Thoracic aorta (tissue), 2 donors: ENCODE measurements at places on chromosomes 2 and 18. TPM values are rescaled to one million over a fixed set of nuclear protein-coding genes. Genes with fewer than 3 reads are reported as not detected.

Gene GRHL1
- 0.41 TPM for total RNA-seq

DNA sequence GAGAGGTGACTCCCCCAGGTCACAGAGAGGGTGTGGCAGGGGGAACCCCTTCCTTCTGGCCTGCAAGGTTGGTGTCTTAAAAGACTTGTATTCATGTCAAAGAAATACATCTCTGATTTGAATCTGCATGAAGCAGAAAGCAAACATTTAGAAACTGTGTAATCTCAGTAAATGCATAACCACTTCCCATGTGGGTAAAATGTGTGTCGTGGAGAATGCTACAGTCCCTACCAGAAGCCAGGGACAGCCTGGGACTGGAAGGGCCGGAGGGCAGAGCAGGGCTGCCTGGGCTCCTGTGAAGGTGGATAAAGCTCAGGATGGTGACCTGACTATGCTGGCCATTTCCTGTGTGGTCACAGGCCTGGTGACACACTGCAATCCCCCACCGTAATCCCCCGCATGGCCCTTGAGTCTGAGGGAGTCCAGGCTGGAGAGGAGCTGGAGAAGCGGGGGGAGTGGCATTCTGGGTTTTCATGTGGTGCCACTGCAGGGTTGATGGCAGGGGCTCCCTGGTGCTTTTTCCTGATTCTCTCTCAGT is 102.2 kb downstream of the LRRC30 start:
- H3K27me3 ChIP-seq, result no peaks in the 10 kb centered on the region
- H3K27ac ChIP-seq, result no peak overlapping the region
- no peak overlapping the region for H3K4me3 ChIP-seq
- H3K4me1 ChIP-seq, result no peaks in the 10 kb centered on the region

GRCh38 chr2:72952110-72952823 is 34.9 kb downstream of the EMX1 start:
- H3K27ac ChIP-seq, result no peak overlapping the region
- H3K36me3 ChIP-seq, result no peaks in the 10 kb centered on the region
- H3K4me3 ChIP-seq, result no peak overlapping the region
- H3K4me1 ChIP-seq, result no peaks in the 10 kb centered on the region
- no peak for DNase-seq
- H3K27me3 ChIP-seq, result no peaks in the 10 kb centered on the region

Gene XDH
- total RNA-seq, result not detected

GRCh38 chr2:102392942-102393341 is 30.0 kb upstream of the IL18RAP start:
- no peaks in the 10 kb centered on the region for H3K36me3 ChIP-seq
- no peaks in the 10 kb centered on the region for H3K27me3 ChIP-seq
- no peak overlapping the region for H3K27ac ChIP-seq
- no peaks in the 10 kb centered on the region for H3K4me1 ChIP-seq
- DNase-seq, result no peak

DNA sequence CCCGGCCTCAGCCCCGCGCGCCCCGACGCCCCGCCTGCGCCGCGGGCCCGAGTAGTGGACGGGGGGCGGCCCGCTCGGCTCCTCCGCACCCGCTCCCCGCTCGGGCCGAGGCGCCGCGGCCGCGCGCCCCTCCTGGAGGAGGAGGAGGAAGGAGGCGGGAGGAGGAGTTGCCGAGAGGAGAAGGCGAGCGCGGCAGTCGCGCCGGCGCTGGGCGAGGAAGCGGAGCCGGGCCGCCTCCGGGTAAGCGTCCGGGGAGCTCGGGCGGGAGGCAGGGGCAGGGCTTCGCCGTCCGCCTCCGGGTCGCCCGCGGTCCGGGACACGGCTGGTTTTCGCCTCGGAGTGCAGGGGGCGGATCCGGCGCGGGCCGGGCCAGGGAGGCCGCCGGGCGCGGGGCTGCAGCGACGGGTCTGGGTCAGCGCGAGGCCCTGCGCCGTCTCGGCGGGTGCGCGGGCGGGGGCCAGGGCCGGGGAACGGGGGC is at the start of gene SOCS6:
Gene SOCS6 (plus strand): TSS at position 195 of the 478 bp plus-strand sequence. CDS start 35,624 bp downstream, outside the sequence.
- H3K27ac ChIP-seq, result peak within 1 kb of the TSS; percentile 83
- H3K27me3 ChIP-seq, result no peaks in the 10 kb centered on the region
- H3K4me1 ChIP-seq, result peaks cover 14% of the 10 kb centered on the region
- peak within 1 kb of the TSS; percentile 86 for H3K4me3 ChIP-seq
- no peaks in the 10 kb centered on the region for H3K36me3 ChIP-seq

Gene PAIP2B
- total RNA-seq, result 3.3 TPM

DNA sequence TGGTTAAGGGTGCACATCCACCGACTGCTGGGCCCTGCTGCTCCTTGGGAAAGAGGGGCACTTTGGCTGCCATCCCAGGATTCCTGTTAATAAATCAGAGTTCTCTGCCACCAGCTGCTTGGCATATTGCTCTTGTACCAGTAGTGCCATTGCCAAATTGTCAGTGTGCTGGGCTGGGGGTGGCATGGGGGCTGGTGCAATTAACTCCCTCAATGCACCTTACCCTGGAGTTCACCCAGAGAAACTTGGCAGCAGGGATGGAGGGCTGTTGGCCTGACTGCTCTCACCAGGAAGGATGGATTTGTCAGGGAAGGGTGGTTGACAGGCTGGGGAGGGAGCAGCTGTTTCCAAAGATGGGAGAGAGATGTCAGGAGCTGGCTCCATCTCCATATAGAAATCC is 94.6 kb upstream of the SKOR2 start:
- H3K27ac ChIP-seq, result no peak overlapping the region
- DNase-seq, result no peak
- H3K4me3 ChIP-seq, result no peak overlapping the region
- no peaks in the 10 kb centered on the region for H3K36me3 ChIP-seq

DNA sequence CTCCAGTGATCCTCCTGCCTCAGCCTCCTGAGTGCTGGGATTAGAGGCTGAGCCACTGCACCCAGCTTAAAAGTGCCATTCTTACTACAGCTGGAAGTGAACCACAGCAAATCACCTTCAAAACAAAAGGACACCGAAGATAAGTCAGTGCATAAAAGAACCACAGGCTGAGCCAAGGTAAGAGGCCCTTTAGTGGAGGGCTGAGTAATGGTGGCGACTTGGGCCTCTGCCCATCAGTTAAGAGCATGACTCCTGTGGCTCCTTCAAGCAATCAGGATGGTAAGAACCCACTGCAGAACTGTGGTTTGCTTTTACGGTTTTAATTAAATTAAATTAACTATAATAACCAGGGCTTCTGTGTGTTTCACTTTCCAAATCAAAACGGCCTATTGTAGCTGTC is 75.1 kb downstream of the CTAGE1 start:
- no peak overlapping the region for H3K27ac ChIP-seq
- no peaks in the 10 kb centered on the region for H3K27me3 ChIP-seq
- H3K4me3 ChIP-seq, result no peak overlapping the region
- no peak for DNase-seq
- H3K4me1 ChIP-seq, result peaks cover 23% of the 10 kb centered on the region
- H3K36me3 ChIP-seq, result no peaks in the 10 kb centered on the region

GRCh38 chr18:78378983-78379382 is 600.6 kb upstream of the SALL3 start:
- no peak overlapping the region for H3K27ac ChIP-seq
- no peak overlapping the region for H3K4me3 ChIP-seq
- H3K36me3 ChIP-seq, result no peaks in the 10 kb centered on the region
- DNase-seq, result no peak
- H3K4me1 ChIP-seq, result no peaks in the 10 kb centered on the region

DNA sequence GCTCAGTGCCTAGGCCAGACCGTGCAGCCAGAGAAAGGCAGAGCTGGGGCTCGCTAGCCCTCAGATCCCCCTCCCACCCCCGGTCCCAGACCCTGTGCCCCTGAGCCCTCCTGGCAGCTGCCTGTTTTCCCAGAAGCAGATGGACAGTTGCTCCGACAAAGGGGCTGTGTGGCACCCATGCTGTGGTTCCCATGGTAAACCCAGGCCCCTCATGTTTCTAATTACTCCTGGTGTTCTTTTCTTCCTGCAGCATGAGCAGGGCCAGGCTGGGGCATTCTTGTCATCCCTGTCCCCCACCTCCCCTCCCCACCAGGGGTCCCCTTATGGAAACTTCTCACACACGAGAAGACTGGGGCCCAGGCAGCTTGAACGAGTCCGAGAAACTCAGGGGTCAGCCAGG is 269.6 kb downstream of the HAUS1 start:
- no peak overlapping the region for H3K27ac ChIP-seq
- no peaks in the 10 kb centered on the region for H3K27me3 ChIP-seq
- no peak overlapping the region for H3K4me3 ChIP-seq
- H3K36me3 ChIP-seq, result no peaks in the 10 kb centered on the region

GRCh38 chr2:157989227-157989626 is 112.4 kb upstream of the UPP2 start:
- H3K4me1 ChIP-seq, result no peaks in the 10 kb centered on the region
- H3K27me3 ChIP-seq, result no peaks in the 10 kb centered on the region
- H3K4me3 ChIP-seq, result no peak overlapping the region
- H3K27ac ChIP-seq, result no peak overlapping the region
- DNase-seq, result no peak

DNA sequence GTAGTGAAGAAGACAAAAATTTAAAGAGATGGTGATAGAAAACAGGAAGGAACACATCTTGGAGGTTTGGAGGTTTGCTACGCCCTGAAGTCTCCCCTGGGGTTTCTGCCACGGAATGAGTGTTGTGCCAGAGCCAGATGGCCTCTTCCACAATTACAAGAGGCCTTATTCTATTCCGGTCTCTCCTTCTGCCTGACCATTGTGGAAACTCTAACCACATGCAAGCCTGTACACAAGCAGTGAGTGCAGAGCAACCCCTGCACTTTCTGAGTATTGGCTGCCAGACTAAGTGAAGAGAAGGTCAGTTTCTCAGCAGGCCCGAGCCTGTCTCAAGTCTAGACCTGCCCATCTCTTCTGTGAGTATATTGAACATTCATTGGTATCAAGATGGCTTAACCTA is 22.7 kb upstream of the MYO1B start:
- no peak overlapping the region for H3K27ac ChIP-seq
- DNase-seq, result no peak
- H3K27me3 ChIP-seq, result no peaks in the 10 kb centered on the region
- H3K36me3 ChIP-seq, result no peaks in the 10 kb centered on the region
- no peaks in the 10 kb centered on the region for H3K4me1 ChIP-seq
- no peak overlapping the region for H3K4me3 ChIP-seq

- no peak overlapping the region for H3K4me3 ChIP-seq
- no peaks in the 10 kb centered on the region for H3K4me1 ChIP-seq
- H3K36me3 ChIP-seq, result no peaks in the 10 kb centered on the region
- no peaks in the 10 kb centered on the region for H3K27me3 ChIP-seq
- no peak for DNase-seq
These were observed 168.4 kb downstream of the ZFP36L2 start for GRCh38 chr2:43057742-43058725.

- H3K27ac ChIP-seq, result peak overlapping the region; percentile 59
- H3K4me1 ChIP-seq, result no peaks in the 10 kb centered on the region
- DNase-seq, result no peak
These were observed 109.6 kb upstream of the ST6GAL2 start for GRCh38 chr2:106995556-106995955.

DNA sequence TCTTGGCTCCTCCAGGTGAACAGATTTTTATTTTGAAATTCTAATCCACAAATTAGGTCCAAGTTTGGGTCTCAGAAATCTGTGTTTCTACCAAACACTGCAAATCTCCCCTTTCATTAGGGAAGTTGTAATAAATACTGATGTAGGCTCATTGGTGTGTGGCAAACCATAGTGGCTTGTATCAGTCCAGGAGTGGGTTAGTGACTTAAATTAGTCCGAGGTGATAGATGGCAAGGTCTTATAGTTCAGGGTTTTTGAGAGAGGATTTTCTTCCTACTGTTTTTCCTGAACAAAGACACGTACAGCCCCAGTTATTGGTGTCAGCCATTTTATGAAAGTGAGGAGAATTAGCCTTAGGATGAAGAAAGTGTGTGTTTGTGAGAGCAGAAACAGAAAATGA is 74.6 kb downstream of the RPRM start:
- no peak overlapping the region for H3K4me3 ChIP-seq
- no peak overlapping the region for H3K27ac ChIP-seq
- H3K27me3 ChIP-seq, result no peaks in the 10 kb centered on the region
- no peaks in the 10 kb centered on the region for H3K36me3 ChIP-seq

GRCh38 chr18:35186291-35187034 is 54.4 kb upstream of the ZNF397 start:
- H3K4me1 ChIP-seq, result no peaks in the 10 kb centered on the region
- no peak for DNase-seq
- no peak overlapping the region for H3K4me3 ChIP-seq
- no peak overlapping the region for H3K27ac ChIP-seq

Gene TCF7L1
- total RNA-seq, result 8.3 TPM

- no peak overlapping the region for H3K4me3 ChIP-seq
- H3K36me3 ChIP-seq, result no peaks in the 10 kb centered on the region
- DNase-seq, result no peak
- no peak overlapping the region for H3K27ac ChIP-seq
- H3K27me3 ChIP-seq, result no peaks in the 10 kb centered on the region
These were observed 62.9 kb upstream of the MSH6 start for GRCh38 chr2:47720036-47720435.

DNA sequence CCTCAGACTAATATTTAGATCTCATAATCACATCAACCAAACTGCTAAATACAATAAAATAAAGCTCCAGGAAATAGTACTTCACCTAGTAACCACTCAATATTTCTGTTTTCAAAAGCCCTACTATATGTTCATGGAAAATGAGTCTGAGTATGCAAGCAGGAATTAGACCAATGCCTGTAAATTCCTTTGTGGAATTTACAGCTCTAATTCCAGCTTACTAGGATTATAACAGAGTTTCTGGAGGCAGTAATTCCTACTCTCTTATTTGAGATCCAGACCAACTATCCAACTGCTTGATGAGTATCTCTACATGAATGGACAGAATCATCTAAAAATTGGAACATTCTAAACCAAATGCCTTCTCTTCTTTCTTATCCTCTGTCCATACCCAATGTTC is 11.6 kb downstream of the CDKL4 start:
- H3K27ac ChIP-seq, result no peak overlapping the region
- peaks cover 3% of the 10 kb centered on the region for H3K4me1 ChIP-seq
- no peak for DNase-seq
- H3K36me3 ChIP-seq, result no peaks in the 10 kb centered on the region
- H3K4me3 ChIP-seq, result no peak overlapping the region

- no peak for DNase-seq
- H3K36me3 ChIP-seq, result no peaks in the 10 kb centered on the region
- H3K27me3 ChIP-seq, result no peaks in the 10 kb centered on the region
- H3K27ac ChIP-seq, result no peak overlapping the region
These were observed 121.9 kb upstream of the GATA6 start for GRCh38 chr18:22047485-22047884.

Gene CXCR2
- total RNA-seq, result not detected

Gene NPAS2
- 50.8 TPM for total RNA-seq

- no peaks in the 10 kb centered on the region for H3K36me3 ChIP-seq
- H3K4me3 ChIP-seq, result no peak overlapping the region
- no peaks in the 10 kb centered on the region for H3K27me3 ChIP-seq
- H3K4me1 ChIP-seq, result no peaks in the 10 kb centered on the region
- no peak overlapping the region for H3K27ac ChIP-seq
- DNase-seq, result no peak
These were observed 43.1 kb upstream of the CHN1 start for GRCh38 chr2:175048275-175048674.

- no peak for DNase-seq
- no peak overlapping the region for H3K4me3 ChIP-seq
- no peaks in the 10 kb centered on the region for H3K27me3 ChIP-seq
- H3K4me1 ChIP-seq, result no peaks in the 10 kb centered on the region
These were observed 1142.1 kb downstream of the CNTNAP5 start for GRCh38 chr2:125167152-125167551.
